Activated CD4-positive, CD25-positive, alpha-beta regulatory T cell (primary cell): ENCODE measurements at places on chromosomes 5 and 9.

DNA sequence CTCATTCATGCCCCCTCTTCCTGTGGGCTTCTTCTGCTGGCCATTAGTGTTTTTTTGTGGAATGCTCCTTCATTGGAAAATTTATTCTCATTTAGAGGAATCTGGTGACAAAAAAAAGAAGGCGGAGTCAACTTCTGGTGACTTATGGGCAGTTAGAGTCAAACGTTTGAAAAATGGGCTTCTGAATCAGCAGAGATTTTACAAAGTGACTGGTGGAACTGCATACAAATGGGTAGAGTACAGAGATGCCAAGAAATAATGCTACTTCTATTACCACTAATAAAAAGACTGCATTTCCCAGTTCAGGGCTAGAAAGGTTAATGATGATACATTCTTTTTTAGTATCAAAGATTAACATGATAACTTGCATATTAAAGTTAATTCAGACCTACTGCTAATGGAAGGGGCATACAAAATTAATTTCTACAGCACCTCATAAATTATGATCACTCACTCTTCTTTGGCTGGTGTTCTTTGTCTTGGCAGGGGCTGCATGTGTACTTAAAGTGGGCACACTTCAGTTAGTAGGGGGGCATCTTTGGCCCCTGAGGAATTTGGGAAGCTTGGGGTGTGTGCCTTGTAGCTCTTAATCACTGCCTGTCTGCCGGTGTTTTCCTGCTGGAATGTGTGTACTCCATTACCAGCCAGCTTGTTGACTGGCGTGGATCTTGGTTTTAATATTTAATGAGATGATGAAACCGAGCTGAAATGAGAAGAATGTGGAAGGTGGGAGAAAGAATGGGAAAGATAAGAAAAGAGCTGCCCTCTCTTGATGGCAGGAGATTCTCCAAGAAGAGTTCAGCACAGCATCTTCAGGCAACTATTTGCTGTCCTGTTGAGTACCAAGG is 148.9 kb downstream of the DOCK2 start:
- DNase-seq = no peak

DNA sequence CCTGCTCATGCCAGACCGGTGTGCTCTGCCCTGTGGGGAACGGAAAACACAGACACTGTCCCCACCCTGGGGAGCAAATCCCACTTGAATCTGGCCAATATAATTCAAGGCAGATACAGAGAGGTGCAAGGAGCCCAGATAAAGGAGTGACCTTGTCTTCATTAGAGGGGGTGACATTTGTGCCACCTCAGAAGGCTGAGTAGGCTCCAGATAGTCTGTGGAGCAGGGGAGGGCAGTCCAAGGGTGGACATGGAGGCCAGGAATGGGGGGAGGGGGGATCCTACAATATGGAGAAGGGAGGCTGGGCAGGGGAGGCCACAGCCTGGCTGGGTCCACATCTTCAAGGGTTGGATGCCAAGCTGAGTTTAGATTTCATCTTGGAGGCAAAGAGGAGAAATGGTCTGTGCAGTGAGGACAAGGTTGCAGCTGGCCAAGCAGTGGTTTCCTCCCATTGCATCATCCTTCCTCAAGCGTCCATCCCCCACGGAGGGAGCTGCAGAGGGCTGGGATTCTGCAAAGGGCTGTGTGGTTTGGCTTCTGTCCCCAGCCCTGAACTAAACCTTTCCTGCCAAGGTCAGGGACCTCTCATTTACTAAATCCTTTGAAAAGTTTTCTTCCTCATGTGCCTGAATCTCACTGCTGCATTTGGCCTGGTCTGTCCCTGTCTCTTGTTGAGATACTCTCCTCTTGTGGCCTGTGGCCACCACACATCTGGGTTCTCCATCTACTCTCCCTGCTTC is 60.1 kb downstream of the GALNT12 start:
- DNase-seq = no peak

- no peak for DNase-seq
These were observed 102.0 kb upstream of the ADAMTS19 start for GRCh38 chr5:129358069-129358468.

- DNase-seq = no peak
These were observed 117.0 kb upstream of the GNA14 start for GRCh38 chr9:77764894-77765780.

GRCh38 chr9:119278171-119278570 is 91.1 kb downstream of the BRINP1 start:
- no peak for DNase-seq

DNA sequence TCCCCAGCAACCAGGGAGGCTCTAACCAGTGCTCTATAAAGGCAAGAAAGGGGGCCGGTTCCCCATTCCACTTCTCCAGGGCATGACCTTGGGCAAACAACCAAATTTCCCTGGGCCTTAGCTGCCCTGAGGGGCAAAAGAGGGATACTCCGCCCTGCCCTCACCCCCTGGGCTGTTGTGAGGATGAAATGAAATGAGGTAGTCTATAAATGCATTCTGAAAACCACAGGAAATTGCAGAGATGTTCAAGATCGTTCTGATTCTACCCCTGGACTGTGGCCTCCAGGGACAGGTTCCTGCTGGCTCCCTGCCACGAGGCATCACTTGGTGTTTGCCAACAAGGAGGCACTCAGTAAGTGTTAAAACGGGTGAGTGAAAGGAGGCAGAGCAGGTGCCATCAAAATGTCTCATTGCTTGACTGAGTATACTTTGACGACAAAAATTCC is 5.7 kb downstream of the RAPGEF1 start:
- no peak for DNase-seq

DNA sequence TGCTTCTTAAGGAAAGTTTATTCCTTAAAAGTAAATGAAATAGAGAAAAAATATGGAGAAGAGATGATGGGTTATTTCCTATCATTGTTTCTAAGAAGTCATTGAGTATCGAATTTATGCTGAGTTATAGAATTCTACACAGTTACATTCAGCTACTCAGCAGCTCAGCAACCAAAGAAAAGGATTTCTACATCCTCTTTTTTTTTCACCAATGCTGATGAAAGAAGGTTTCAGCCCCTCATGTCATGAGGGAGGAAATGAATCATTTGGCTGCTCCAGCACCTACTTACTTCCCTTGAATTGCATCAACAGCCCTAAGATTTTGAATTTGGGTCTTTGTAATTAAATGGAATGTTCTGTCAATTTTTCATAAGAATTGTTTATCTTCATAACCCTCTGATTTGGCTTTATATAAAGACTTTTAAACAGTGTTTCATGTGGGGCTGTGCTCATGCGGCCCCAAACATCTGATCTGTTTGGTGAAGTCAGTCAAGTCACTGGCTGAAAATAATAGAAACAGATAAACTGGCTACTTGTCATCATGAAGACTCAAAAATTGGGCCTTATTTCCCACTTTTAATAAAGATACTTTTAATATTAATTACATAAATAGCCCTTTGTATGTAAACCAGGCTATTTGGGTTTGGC is 18.5 kb upstream of the SNX2 start:
- no peak for DNase-seq

- no peak for DNase-seq
These were observed 153.8 kb downstream of the C9orf50 start for GRCh38 chr9:129467004-129467588.

DNA sequence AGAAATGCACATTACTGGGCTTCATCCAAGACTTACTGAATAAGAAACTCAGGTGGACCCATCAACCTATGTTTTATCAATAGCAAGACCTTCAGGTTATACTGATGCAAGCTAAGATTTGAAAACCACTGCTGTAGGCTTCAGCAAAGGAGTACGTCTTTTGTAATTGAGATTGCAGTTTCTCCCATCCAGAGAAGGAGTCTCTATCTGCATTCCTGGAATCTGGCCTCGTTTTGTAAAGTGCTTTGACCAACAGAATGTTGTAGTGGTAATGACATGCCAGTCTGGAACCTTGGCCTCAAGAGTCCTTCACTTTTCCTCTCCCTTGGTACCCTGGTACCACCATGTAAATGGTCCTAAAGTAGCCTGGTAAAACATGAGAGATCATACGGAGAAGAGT is 32.2 kb upstream of the ELAVL2 start:
- DNase-seq = no peak

DNA sequence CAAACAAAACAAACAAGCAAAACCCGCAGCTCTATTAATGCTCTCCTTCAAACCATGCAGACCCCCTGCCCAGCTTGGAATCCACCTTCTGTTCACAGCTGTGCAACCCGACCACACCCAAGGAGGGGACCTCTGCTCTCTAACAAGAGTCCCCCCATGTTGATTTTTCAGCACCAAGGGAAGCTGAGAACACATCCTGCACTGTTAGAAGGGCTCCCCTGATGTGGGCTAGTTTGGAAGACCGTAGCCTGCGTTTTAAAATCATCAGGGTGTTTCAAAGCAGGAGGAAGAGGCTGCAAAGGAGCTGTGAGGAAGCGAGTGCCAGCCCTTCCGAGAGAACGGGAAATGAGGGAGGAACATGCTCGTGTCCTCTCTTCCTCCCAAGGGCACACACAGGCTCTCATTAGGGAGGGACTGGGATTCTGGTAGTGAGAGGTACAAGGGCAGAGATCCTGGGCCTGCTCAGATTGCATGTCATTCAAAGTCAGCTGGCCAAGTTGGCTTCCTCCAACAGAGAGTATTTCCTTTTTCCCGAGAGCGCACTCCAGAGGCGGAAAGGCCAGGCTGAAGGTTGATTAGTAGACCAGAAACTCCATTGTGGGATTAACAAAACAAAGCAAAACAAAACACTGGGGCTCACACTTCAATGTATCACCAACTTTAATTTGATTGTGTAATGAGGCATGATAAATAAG is 185.9 kb downstream of the SEMA6A start:
- no peak for DNase-seq

DNA sequence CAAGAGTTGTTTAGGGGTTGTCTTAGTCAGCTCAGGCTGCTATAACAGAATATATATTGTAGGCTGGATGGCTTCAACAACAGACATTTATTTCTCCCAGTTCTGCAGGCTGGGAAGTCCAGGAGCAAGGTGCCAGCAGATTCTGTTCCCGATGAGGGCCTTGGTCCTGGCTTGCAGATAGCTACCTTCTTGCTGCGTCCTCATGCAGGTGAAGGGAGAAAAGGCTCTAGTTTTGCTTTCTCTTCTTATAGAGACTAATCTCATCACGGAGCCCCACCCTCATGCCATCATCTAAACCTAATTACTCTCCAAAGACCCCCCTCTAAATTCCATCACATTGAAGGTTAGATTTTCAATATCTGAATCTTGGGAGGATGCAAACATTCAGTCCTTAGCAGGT is 246.0 kb upstream of the ANKRD55 start:
- DNase-seq = no peak

DNA sequence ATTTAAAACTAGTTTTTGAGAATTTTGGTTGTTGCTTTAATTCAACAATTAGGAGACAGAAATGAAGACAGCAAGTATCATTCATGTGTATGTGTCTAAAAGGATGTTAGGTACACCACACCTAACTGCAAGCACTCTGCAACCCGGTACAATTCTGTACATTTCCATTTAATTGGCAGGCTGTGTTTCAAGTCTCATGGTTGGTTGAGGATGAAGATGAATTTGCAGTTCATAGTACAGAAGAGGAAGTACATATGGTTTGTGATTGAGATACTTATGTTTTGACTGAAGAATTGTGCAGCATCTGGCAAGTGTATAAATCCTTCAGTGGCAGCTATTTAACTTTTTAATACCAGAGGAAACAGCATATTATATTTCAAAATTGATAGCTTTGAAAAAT is 628.7 kb upstream of the ZNF608 start:
- DNase-seq = no peak

DNA sequence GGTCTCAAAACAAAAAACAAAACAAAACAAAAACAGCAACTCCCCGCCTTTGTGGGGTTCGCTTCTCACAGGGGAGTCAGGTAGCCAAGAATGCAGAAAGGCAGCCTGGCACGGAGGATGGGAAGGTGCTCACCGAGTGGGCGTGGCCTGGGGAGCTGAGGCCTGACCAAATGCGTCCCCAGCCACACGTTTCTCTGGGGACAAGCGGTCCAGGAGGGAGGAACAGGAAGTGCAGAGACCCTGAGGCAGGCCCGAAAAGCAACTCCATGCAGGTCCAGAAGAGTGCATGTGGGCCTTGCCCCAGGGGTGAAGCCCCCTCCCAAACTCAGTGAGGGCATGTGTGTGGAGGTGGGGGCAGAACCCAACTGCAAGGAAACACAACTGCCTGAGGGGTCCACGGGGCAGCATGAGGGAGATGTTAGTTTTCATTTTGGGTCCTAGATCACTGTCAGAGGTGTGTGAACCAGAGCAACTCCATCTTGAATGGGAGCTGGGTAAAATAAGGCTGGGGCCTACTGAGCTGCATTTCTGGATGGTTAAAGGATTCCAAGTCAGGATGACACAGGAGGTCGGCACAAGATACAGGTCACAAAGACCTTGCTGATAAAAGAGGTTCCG is 2.6 kb upstream of the UAP1L1 start:
- no peak for DNase-seq

DNA sequence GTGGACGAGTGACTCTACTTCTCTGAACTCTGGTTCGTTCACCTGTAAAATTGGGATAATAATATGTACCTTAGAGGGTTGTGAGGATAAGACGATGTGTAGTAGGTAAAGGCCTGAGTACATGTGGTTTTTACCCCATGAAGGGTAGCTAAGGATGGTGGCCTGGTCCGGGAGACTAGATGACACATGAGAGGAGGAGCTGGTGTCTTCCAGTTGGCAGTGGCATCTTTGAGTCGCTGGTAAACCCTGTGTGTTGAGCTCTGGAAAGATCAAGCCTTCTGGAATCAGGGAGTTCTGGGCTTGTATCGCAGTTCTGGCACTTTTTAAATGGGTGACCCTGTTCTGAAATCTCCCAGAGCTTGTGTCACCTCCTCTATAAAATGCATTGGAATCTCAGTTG is 166.4 kb upstream of the ZNF618 start:
- DNase-seq = no peak

DNA sequence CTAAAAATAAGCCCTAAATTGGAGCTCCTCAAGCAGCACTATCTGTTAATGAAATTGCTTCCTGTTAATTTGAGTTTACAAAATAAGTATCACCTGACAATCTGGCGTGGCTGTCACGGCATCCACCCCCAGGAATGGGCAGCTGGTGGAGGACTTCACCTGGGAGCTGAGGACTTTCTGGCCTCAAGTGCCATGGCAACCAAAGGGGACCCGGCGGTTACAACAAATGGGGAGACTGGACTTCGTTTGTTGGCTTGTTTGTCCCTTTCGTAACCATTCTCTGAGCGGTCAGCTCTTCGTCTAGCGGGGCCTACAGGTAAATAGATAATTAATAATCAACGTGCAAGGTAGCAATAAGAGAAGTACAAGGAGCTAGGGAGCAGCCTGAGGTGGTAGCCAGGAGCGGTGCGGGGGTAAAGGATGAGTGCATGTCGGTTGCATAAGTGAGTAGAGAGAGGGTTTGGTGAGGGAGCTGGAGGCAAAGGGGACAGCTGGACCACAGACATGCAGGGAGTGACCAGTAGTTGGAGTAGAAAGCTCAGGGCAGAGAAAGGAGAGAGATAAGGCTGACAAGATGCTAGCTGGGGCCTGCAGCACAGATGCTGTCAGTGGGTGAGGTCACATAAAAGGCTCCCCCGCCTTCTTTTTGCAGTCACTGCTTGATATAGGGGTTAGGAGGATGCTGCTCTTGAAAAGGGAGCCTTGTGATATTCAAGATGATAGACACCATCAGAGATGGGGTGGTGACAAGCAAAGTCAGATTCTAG is 62.5 kb downstream of the HSPA4 start:
- DNase-seq = no peak

GRCh38 chr5:180704362-180704761 is 35.5 kb downstream of the OR2Y1 start:
- DNase-seq = no peak
